ENCODE measurements at places on chromosomes 2 and 18. TPM values are rescaled to one million over a fixed set of nuclear protein-coding genes. Genes with fewer than 3 reads are reported as not detected.

GRCh38 chr2:221443645-221444044 is 128.5 kb downstream of the EPHA4 start:
- DNase-seq, result no peak

SOX11 gene
- total RNA-seq, result 2.2 TPM

DNA sequence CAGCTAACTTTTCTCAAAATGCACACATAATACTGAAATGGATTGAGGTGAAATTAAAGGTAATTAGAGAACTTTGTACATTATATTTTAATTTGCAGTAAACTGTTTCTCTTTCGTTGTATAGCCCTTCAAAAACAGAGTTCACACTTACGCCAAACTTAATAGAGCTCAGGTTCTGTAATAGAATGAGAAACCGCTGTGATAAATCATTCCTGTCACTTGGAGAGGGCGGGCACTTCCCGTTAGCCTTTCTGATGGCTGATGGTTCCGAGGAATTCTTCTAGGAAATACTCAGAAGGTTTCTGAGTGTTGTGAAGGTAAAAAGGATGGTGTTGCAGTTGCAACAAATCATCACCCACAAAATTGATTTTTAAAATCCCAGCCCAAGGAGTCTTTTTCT is 155.8 kb upstream of the ALKAL2 start:
- DNase-seq, result no peak

DNA sequence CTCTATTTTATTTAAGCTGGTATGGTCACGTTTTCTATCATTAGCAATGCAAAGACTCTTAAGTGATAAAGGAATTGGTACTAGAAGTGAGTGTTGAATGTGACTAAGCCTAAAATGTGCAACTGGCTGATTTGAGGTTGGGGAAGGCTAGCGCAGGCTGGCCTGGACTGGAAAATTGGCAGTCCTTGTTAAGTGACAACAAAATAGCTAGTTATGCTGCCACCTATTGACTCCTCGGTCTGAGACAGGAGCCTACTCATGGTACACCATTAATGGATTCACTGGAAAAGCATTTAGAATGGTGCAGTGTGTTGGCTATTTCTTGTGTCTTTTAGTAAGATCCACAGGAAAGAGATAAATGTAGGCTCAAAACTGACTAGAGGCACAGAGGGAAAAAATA is 5.7 kb upstream of the WIPF1 start:
- no peak for DNase-seq
